Cortex of kidney (tissue), 1 donor: ENCODE measurements at places on chromosomes 5 and 9.

- DNase-seq: no peak
Measured at GRCh38 chr5:175443514-175444059, 395 bp downstream of the DRD1 start.

DNA sequence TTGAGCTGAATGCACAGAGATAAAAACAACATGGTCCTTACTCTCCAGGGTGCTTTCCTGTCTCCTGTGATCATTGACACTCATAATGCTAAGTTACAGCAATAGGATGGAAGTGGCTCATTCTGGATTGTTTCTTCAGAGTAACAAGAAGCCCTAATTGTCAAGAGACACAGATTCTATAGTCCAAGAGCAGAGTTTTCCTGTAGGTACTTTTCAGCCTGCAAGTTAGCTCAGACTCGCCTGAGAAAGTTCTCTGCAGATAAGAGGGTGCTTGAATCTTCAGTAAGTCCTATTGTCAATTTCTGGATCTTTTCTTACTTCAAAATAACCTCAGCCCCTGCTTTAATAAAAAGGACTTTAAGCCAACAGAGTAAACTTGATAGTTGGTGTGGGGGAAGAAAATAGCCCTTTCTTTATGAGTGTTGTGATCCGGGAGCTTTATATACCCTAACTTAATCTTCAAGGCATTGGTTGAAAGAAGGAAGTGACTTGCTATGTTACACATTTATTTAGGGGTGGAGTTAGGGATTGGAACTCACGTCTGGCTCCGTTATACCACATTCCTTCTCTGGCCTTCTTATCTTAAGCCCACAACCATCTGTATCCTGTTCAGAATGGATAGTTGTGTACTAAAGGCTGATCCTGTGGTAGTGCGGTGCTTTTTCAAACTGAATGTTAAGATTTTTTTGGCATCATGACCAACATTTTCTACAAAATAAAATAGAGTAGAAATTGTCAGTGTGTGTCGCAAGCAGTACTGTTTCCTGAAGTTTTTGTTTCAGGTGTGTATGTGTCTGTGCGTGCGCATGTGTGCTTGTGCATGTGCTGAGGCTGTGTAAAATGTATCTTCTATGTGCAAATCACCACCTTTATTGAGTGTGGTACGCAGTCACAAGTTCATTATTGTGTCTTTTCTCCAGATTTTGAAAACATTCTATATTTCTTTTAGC is 173.9 kb downstream of the WDR70 start:
- DNase-seq: no peak

DNA sequence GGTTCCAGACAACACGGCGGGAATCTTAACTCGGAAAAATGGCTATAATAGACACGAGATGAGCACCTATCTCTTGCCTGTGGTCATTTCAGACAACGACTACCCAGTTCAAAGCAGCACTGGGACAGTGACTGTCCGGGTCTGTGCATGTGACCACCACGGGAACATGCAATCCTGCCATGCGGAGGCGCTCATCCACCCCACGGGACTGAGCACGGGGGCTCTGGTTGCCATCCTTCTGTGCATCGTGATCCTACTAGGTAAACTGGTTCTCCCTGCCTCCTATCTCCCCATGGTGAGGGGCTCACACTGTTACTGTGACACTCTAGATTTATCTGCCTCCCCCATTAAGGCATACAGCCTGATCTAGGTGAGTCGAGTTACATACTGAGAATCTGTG is 124.2 kb downstream of the CDH6 start:
- DNase-seq: no peak

DNA sequence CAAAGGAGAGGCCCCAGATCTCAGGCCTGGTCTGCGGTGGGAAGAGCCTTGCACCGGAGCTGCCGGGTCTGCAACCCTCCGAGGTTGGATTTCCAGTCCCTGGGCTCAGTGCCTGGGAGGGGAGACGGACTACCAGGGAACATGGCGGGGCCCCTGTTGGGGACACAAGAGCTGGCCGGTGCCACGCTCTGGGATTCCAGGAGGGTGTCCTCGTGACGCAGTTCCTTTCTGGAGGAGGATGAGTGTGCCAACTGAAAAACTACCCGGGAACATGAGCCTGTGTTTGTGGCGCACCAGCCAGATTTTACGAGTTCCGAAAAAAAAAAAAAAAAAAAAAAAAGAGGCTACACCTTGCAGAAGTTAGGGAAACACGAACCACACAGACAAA is 9.0 kb downstream of the NRARP start:
- no peak for DNase-seq

DNA sequence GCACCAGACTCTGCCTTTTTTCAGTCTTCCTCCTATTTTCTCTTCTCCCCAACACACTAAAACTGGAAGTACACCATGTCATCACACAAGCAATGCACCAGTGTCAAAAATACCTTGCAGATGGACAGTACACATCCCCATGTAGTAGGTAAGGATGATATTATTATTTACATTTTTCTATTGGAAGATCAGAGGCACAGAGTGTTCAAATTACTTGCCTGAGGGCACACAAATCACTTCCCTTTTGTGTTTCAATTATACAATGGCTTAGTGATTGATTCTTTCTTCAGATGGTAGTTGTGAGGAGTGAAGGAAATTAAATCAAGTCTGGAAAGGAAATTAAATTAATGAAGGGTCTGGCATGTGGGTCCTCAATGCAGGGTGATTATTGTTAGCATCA is 39.6 kb downstream of the CTSL start:
- DNase-seq: no peak

DNA sequence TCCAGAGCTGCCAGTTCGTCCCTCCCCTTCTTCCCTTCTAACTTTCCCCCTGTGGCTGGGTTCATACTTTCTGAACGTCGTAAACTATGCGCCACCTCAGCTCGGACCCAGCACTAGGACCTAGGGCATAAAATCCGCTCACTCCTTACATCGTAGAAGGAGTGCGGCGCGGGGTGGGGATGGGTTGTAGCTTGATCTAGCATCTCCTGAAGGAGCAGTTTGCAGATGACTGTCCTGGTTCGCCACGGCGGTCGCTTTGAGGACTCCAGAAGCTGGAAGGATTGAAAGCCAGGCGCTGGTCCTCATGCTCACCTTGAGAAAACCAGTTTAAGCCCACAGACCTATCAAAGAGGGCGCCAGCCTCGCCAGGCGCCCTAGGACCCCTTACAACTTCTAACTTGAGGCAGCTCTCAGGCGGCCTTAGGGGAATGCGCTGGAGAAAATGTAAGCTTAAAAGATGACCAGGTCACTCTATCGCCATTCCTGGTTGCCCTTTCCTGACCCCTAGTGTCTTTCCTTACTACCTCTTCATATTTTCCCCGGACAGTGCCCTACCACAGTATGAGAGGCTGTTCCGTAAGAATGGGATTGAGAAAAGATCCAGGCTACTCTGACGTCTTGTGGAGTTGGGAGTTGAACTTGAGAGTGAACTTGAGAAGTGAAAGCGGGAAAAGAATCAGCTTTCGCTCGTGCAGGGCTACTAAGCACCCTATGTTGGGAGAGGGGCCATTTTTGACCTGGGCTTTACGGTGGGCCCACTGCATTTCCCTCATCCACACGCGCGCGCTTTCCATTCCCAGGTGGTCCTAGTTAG is 2.8 kb downstream of the RORB start:
- DNase-seq: no peak

GRCh38 chr9:69976152-69976551 is 67.5 kb upstream of the MAMDC2 start:
- no peak for DNase-seq

DNA sequence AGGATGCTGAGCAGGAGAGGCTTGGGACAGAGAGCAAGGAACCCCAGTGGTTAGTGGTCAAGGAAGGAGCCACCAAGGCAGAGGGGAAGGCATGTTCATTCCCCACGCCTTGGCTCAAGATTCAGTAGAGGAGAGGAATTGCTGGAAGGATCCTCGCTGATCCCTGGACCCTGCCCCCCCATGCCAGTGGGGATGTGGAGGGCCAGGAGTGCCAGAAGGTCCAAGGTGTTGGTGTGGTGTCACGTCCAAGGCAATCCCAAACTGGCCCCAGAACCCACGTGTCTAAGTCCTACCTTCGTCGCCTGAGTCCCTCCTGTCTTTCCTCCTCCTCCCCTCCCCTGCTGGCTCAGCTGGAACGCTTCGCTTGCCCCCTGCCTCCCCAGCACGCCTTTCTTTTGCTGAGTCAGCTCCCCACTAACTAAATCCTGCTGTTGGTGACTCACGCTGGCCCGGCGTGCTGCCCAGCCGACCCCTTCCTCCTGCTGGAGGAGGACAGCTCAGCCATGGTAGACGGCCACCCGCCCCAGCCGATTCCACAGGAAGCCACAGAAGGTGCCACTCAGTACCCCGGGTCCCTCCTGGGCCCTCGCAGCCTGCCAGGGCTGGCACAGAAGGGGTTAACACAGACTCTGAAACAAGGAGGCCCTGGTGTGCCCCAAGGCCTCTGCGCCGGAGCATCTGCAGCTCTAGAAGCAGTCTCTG is 37.6 kb upstream of the ORM1 start:
- no peak for DNase-seq

- DNase-seq: no peak
Measured at GRCh38 chr5:139862313-139862712, 66.7 kb downstream of the PSD2 start.

DNA sequence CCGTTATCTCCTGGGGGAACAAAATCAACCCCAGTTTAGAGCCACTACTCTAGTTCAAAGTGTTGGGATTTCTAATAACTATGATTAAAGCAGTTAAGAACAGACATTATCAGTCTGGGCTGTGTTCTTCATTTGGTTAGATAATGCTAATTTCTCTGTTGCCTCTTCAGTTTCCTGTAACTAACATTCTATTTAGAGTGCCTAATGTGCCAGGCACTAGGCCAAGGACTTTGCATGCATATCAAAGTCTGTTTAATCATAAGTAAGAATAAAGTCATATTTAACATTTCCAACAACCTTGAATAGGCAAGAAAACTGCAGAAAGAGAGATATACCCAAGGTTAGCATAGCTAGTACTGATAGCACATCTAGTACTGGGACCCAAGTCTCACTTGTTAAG is 68.4 kb downstream of the TNPO1 start:
- DNase-seq: no peak

DNA sequence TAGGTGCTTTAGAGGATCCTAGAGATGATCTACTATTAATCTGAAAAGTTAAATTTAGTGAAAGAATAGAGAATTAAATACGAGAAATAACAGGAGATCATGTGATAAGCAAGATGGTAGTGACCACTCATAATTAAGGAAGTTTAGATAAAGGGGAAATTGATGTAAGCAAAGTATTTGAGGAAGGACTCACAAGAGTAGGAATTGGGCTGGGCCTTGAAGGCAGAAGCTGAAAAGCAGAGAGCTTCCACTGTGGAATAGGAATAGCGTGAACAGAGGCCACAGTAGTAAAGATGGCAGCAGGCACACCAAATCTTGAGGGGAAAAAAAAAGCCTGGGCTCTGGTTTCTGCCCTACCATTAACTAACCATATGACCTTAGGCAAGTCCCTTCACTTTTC is 38.0 kb downstream of the KIF24 start:
- DNase-seq: no peak

DNA sequence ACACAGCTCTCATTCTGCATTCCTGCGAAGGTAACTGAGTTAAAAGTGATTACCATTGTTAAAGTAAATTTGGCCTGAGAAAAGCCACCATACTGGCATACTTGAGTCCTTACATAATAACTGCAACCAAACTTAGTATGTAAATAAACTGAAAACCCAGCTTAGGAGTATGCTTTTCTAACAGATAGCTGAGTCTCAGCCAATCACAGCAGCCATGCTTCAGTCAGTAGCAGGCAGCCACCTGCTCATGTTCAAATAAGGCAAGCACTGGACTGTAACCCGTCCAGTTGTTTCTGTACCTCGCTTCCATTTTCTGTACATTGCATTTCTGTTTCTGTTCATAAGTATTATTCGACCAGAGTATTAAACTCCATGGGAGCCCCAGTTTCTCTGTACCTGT is 58.6 kb downstream of the GCNT4 start:
- no peak for DNase-seq

GRCh38 chr5:177973066-177973635 is 22.9 kb downstream of the PROP1 start:
- no peak for DNase-seq

DNA sequence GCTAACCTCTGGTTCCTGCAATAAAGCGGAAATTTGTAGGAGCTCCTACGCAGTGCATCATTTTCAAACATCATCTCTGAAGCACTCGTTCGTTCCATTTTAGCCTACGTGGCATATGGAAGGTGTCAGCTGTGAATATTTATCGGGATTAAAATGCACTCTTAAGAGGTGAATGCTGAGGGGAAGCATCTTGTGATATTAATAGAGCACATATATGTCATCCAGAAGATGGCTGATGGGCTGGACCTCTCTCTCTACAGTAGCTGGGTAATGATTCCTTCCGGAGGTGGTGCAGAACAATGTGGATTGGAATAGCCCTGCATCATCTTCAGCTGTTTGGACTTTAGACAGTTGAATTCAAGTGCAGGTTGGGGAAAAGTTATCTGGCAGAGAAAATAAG is 478.7 kb downstream of the DMAC1 start:
- DNase-seq: no peak
